OCI-M1 (cell line): ENCODE measurements at places on chromosomes 7 and 10.
A peak's percentile ranks its signal among the peaks of the same experiment; 100 is the strongest.

GRCh38 chr7:25770235-25770634, 381.8 kb upstream of the NFE2L3 start:
- DNase-seq: no peak

DNA sequence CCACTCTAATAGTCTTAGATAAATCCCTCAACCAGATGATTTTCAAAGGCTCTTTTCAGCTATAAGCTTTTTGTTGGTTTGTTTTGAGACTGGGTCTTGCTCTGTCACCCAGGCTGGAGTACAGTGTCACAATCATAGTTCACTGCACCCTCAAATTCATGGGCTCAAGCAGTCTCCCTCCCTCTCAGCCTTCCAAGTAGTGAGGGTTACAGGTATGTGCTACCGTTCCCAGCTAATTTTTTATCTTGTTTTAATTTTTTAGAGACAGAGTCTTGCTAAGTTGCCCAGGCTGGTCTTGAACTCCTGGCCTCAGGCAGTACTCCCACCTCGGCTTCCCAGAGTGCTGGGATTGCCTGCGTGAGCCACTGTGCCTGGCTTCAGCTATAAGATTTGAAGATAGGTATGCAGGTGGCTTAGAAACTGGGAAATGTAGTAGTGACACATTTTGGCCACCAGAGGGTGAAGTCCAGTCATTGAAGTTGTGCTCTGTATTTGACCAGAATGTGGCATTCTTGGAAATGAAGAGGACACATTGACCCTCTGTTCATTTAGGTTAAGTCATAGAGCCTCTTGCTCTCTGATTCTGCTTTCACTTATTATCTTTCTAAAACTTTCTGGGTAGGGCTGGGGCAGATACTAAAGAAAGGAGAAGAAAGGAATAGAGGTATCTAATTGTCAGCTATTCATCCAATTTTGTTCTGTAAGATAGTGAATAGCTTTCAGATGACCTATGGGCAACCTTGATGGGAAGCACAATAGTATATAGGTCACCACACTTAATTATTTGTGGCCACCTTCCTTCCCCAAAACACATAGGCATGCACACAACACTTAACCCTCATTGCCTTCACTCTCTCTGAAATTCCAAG, 36.0 kb downstream of the R3HCC1L start:
- DNase-seq: peak; percentile 87

DNA sequence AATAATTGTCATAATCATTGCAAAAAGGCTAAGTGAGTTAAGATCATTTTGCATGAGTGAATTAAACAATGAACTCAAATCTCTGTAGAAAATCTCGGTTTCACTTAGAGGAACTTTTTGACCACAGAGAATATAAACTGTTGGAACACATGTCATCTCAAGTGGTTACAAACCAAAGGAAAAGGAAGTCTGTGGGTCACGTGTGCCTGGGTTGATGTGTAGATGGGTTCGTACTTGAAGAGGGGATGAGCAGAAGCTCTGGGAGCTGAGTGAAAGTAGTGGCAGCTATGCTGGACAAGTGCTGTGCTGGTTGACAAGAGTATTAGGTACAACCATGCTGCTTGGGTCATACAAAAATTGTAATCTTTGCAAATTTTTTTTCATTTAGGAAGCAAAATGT, 35.0 kb downstream of the GLRX3 start:
- no peak for DNase-seq

GRCh38 chr7:72710983-72711382, 117.0 kb downstream of the TYW1B start:
- DNase-seq: peak; percentile 69

GRCh38 chr7:44769776-44770294, 21.2 kb downstream of the ZMIZ2 start:
- DNase-seq: peak; percentile 40

GRCh38 chr10:95832216-95833041, 75.3 kb upstream of the CC2D2B start:
- no peak for DNase-seq

- peak; percentile 74 for DNase-seq
Observed at GRCh38 chr7:36473454-36474282, 84.0 kb downstream of the ANLN start.
